ENCODE measurements at places on chromosomes 16 and 17.
A peak's percentile ranks its signal among the peaks of the same experiment; 100 is the strongest.

DNA sequence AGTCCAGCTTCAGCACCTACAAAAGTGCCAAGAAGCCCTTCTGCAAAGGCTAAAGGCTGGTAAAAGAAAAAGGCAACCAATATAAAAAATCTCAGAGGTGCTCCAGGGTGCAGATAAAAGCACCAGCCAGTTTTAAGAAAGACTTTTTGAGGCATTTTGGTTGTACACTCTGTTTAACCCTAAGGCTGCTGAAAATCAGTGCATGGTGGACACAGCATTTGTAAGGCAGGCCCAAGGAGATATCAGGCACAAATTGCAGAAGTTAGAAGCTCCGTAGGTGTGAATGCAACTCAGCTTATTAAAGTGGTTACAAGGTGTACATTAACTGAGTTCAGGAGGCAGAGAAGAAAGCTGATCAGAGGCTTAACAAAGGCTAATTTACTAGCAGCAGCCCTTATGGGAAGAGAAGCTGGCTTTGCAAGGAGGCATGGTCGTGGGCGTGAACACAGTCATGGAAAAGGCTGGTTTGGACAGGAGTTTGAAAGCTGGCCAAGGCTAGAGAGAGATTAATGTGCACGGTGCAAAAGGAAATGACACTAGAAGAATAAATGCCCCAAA lies 21.1 kb downstream of the ACSM1 start:
- DNase-seq = peak; percentile 56

GRCh38 chr16:4699046-4699556 lies 5.7 kb downstream of the NUDT16L1 start:
- no peak for DNase-seq

DNA sequence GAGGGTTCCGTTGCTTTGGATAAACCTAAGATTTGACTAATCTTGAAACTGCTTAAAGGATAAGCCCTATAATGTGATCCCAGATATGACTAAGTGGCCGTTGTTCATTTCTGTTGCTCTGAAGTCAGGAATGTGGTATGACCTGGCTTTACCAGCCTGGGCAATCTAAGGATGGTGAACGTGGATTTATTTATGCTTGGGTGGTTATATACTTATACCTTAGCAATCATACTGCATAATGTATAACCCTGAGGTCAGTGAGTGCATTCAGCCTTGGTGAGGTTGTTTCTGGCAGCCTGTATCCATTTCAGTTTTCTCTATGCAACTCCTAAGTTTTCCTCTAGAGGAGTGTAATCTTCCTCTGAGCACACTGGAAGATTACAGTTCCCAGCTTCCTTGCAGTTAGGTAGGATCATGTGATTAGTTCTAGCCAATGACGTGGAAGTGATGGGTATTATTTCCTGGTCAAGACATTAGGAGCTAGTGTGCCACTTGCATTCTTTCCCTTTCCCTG lies 41.9 kb downstream of the FTO start:
- no peak for DNase-seq

GRCh38 chr16:67543036-67543435 lies 14.4 kb downstream of the RIPOR1 start:
- no peak for DNase-seq

DNA sequence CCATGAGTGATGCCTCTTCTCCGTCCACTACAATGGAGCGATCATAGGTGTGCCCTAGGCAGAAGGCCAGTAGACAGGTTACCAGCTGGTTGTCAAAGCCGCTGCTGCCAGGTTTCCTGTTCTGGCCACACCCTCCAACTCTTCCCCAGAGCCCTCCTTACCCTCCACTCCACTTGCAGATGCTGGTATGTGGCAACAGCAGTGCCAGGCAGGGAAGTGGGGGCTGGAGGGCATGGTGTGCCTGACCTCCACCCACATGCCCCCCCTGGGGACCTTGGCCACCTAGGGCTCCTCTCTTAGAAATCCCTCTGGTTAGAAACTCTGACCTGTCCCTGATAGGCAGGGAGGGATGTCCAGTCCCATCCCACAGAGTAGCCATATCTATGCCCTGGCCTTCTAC lies 1.5 kb downstream of the RRAD start:
- DNase-seq = no peak

- DNase-seq = no peak
Measured at GRCh38 chr16:9097266-9098219, 6.1 kb downstream of the HAPSTR1 start.

DNA sequence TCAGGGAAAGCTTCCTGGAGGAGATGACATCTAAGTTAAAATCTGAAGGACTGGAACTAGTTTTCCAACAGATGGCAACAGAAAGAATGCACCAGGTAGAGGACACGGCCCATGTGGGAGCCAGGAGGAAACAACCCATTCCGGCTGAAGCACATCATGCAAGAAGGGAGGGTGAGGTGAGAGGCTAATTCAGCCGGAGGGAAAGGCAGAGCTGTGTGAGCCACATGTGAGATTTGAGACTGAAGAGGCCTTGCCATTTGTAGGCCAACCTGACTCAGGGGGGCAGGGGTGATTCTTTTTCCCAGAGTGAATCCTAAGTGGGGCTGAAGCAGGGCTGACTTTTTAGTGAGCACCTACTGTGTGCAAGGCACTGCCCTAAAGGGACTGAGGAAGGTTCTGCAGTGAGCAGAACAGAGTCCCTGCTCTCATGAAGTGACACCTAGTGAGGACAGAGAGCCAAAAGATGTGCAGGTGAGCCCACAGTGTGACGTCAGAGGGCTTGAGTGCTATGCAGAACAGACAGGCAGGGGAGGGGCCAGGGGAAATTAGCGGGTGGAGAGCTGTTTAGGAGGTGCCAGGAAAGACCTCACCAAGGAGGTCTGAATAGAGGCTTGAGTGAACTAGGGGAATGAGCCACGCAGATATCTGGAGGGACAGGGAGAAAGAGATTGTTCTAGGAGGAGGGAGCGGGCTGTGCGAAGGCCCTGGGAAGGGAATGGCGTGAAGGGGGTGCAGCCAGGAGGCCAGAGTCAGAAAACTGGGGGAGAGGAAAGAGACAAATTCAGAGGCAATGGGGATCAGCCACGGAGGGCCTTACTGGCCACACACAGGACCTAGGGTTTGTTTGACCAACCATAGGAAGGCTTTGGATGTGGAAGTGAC lies 19.8 kb upstream of the IL21R start:
- DNase-seq = no peak

GRCh38 chr17:55441544-55441943 lies 19.9 kb upstream of the MMD start:
- no peak for DNase-seq

- DNase-seq = no peak
Measured at GRCh38 chr16:8894736-8895334, 12.7 kb downstream of the LITAFD start.

- peak; percentile 39 for DNase-seq
Measured at GRCh38 chr16:50841081-50841886, 99.4 kb downstream of the CYLD start.

DNA sequence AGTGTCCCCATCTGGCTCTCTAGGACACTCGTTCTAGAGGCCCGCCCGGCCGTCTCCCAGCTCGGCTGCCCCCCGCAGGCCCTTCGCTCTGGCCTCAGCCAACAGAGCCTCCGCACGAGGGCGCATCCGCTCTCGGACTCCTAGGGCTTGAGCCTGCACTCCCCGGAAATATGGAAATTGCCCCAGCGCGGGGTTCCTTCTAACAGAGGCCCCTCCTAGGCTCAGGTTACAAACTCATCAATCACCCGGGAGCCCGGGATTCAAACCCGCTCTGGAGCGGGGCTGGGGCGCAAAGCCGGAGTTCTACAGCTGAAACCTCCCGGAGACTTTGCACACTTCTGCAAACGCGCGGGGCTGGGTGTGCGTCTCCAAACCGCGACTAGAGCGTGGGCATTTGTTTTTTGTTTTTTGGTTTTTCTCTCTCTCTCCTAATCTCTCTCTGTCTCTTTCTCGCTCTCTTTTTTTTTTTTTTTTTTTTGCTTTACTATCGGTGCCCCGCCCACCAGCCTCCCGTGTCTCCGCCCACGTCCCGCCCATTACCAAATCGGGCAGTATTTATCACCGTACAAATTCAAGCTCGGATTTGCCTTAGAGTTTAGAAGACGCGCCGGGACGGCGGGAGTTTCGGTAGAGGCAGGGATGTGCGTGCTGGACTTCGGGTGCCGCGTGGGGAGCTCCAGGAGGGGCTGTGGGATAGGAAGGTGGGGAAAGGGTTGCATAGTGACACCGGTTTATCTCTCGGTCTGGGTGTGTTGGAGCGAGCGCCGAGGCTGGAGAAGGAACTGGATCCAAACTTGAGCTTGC lies 2.4 kb upstream of the FOXL1 start:
- peak; percentile 68 for DNase-seq

DNA sequence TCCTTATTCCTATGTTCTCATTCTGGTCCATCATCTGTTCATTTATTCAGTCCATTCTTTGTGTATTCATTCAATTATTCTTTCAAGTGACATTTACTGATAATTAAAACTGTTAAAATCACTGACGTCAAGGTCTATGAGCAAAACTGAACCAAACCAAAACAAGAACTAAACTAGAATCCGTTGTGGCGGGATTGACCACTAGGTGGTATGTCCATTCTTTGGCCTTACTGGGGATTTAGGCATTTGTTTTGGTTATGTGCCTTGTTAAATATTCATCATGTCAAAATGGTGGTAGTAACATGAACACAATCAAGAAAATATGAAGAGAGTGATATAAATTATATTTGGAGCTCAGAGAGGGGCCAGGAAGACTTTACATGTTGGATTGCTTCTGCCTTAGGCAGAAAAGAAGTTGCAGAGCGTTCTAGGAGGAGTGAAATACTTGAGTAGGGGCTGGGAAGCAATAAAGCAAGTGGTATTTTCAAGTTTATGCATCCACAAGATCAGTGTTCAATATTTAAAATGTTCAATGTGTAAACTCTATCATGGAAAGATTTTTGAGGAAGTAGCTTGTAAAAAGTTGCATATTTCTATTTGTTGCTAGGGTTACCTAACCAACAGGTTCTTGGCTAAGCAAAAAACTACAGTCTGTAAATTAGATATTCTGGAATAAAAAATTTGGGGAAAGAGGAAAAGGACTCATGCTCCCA lies 129.0 kb downstream of the CDH13 start:
- no peak for DNase-seq

GRCh38 chr17:67020293-67020766 lies 24.0 kb upstream of the CACNG1 start:
- no peak for DNase-seq

DNA sequence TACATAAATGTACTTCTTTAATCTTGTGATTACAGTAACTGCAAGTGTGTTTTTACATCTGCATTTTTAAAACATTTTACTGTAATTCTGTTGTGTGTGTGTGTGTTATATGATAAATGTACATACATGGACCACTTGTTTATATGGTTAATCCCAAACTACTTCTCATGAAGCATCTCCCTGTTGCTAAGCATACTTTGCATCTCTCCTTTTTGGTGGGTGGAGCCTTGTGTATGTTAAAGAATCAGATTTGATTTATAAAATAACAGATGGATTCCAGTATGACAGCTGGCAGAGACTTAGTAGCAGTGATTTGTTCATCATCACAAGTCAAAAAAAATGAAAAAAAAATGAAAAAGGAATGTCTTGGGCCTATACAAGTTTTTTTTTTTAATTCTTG lies 56.0 kb upstream of the RHBDL3 start:
- DNase-seq = no peak

GRCh38 chr17:50629902-50630301 lies 4.8 kb upstream of the ABCC3 start:
- DNase-seq = peak; percentile 1

GRCh38 chr17:42056635-42057034 lies 6.2 kb upstream of the C17orf113 start:
- no peak for DNase-seq
